CD4-positive, CD25-positive, alpha-beta regulatory T cell (primary cell): ENCODE measurements at places on chromosomes 4 and X.

- DNase-seq, result no peak
Observed at GRCh38 chr4:141159027-141159426, 25.8 kb upstream of the RNF150 start.

GRCh38 chr4:8915201-8916200 is 43.9 kb upstream of the HMX1 start:
- DNase-seq, result no peak

GRCh38 chrX:54177306-54177705 is 5.7 kb downstream of the FAM120C start:
- no peak for DNase-seq

DNA sequence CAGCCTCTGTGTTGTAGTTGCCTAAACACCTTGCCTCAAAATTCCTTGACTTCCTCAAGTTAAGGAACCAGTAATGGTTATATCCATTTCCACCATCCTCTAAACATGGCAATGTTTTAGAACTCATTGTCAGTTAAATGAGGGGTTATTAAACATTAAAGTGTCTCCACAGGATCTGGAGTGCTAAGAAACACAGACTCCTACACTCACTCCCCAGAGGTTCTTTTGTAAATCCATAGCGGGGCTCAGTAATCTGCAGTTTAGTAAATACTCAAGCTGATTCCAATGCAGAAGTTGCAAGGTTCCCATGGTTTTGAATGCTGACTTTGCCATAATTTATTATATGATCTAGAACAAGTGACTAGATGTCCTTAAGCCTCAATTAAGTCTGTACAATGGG is 245.5 kb downstream of the GPAT3 start:
- no peak for DNase-seq

DNA sequence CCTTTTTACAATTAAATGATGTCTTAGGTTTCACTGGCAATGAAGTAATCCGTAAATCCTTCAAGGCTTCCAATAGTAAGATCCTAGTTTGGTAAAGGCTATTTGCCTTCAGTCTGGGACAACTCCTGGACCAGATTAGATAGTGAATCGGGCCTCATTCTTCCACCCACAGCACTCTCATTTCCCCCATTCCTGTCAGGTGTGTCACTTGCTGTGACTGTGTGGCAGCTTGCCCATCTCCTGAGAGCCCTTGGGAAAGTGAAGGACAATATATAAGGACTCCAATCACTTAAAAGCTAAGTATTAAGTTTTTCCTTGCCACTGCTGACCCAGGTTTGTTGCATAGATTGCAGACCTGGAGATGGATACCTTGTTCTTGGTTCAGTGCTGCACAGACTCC is 3.3 kb upstream of the GASK1B start:
- DNase-seq, result no peak

DNA sequence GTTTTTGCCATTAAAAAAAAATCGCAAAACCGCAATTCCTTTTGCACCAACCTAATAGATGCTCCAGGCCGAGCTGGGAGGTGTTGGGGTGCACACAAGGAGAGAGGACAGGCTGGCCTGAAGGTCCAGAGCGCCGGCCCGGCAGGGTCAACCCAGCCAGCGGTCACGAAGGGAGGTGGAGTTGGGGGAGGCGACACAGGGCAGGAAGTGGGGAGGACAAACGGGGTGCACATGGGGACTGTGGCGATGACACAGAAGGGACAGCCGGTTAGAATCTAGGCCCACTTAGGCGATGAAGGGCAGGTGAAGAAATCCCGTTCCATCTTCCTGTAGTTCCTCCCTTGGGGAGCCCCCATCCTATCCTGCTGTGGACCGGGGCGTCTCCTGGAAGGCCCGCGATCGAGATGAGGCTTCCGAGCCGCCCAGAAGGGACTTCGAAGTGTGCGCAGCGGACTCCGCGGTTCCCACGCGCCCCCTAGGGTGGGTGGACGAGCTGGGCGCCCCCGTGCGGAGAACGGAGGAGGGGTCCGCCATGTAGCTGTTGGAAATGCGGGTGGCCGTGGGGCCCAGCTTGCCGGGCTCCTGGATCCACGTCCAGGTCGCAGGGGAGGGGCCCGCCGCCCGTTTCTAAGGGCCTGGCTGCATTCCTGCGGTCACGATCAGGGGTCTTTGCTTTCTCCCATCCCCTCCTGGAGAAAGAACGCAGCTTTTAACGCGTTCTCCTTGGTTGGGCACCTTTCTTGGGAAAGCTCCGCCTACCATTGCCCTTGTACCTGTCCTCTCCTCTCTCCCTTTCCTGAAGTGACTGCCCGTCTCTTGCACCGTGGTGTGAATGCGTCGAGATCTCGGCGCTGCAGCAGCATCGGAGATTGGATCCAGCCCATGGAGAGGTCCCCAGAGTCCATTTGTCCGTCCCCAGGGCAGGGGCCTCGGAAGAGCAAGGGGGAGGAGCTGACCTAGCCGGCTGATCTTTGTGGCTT is 17.0 kb upstream of the HPF1 start:
- peak; percentile 11 for DNase-seq

- DNase-seq, result no peak
Observed at GRCh38 chrX:44392767-44393166, 49.3 kb upstream of the EFHC2 start.

DNA sequence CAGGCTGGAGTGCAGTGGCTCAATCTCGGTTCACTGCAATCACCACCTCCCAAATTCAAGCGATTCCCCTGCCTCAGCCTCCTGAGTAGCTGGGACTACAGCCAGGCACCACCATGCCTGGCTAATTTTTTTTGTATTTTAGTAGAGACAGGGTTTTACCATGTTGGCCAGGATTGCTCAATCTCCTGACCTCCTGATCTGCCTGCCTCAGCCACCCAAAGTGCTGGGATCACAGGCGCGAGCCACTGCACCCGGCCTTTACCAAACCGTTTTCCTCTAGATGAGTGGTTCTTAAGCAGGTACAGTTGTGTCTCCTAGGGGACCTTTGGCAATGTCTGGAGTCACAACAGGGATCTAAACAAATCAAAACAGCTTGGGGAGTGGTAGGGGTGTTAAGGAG is 11.6 kb downstream of the AMELX start:
- DNase-seq, result no peak

DNA sequence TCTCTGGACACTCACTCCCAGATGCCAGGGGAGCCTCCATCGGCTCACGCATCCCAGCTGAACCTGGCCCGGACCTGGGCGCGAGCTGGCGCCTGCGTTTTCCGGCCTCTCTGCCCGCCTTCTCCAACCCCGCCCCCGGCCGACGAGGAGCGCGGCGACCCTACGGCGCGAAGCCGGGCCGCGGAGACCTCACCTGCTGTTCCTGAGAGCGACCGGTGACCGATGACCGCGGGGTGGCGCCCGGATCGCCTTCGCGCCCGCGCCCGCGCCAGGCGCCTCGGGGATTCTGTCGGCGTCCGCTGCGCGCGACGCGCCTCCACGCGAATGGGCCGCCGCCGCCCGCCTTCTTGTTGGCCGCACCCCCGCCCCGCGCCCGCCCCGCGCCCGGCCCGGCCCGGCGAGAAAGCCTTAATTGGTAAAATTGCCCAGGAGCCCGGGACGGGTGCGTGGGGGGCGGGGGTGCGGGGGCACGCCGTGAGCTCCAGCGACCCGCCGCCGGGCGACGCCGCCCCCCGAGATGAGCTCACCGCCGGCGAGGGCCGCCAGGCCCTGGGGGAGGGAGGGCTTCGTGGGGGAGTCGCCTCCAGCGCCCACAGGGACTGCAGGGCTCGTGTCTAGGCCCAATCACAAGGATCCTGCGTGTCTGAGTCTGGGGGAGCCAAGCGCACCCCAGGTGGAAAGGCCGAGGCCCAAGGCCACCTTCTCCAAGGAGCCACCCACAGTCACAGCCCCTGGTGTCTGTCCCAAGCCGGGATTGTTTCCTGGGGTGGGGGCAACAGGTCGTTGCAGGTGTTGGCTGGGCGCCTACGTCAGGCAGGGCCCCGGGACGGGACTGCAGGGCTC is at the start of gene FLNA:
Gene FLNA (minus strand): TSS at position 322 of the 843 bp plus-strand sequence. CDS start 3,389 bp downstream, outside the sequence.
- peak; percentile 34 for DNase-seq

- no peak for DNase-seq
Observed at GRCh38 chr4:139555705-139556070, 331 bp downstream of the SETD7 start.

DNA sequence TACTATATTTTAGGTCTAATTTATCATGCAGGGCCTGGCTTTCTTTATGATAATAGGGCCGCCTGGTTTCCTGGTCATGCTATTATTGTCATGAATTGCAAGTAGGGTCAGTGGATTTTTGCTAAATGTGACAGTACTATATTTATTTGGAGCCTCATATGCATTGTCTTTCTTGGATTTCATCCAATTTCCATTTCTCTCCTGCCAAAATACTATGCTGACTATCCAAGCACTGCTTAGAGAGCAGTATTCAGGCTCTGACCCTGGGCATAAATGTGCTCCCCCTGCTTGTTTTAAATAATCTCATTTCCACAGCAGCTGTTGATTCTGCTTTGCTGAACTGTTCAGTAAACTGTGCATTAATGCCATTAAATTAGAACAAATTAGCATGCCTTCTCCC is 269.3 kb downstream of the GPM6A start:
- no peak for DNase-seq

GRCh38 chr4:142312391-142312790 is 533.7 kb downstream of the INPP4B start:
- DNase-seq, result no peak

GRCh38 chr4:88705805-88706492 is 8.3 kb upstream of the NAP1L5 start:
- DNase-seq, result no peak

GRCh38 chr4:112894951-112895350 is 154.5 kb upstream of the ANK2 start:
- no peak for DNase-seq

- DNase-seq, result no peak
Observed at GRCh38 chr4:36163198-36163597, 81.1 kb downstream of the ARAP2 start.

- DNase-seq, result no peak
Observed at GRCh38 chr4:88411491-88412096, 32.9 kb downstream of the HERC6 start.

DNA sequence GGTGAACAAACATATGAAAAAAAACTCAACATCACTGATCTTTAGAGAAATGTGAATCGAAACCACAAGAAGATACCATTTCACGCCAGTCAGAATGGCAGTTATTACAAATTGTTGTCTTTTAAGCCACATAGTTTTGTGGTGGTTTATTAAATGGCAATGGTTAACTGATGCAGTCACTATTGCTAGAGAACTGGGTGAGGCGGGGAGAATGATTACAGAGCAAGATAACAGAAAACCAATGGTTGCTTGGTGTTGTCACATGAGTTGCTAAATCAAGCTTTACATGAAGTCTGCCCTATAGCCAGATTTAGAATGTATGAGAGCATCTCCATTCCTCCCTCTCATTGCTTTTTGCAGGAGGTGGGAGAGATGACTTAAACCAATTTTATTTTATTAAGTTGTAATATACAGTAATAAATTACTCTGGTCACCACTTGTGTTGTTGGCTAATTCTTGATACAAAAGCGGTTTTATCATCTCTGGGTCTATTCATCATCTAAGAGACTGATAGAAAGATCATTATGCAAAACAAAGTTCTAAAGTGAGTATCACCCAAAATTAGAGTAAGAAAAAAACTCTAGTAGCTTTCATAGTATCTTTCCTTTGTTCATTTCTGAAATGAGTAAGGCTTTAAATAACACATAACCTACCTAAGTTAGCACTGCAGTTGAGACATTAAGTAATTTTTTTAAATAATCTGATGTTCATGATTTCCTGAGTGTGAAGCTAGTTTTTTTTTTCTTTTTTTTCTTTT is 859.5 kb downstream of the STIM2 start:
- DNase-seq, result no peak

GRCh38 chrX:116238567-116239255 is 68.2 kb downstream of the AGTR2 start:
- no peak for DNase-seq

DNA sequence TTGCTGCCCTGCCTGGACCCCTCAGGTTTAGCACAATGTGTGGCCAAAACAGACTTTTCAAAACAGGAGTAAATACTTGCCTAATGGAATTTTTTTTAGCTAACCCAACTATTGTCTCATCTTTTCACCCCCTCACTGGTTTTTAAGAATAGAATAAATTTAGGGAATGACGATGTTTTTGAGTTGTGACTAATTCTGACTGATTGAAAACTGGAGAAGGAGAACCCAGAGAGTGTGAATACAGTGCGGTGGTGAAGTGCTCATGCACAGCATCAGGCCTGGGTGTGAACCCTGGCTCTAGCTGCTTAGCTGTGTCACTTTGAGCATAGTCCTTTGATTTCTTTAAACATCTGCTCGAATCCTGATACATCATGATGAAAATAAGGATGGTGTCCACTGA is 10.5 kb downstream of the ANTXR2 start:
- no peak for DNase-seq

DNA sequence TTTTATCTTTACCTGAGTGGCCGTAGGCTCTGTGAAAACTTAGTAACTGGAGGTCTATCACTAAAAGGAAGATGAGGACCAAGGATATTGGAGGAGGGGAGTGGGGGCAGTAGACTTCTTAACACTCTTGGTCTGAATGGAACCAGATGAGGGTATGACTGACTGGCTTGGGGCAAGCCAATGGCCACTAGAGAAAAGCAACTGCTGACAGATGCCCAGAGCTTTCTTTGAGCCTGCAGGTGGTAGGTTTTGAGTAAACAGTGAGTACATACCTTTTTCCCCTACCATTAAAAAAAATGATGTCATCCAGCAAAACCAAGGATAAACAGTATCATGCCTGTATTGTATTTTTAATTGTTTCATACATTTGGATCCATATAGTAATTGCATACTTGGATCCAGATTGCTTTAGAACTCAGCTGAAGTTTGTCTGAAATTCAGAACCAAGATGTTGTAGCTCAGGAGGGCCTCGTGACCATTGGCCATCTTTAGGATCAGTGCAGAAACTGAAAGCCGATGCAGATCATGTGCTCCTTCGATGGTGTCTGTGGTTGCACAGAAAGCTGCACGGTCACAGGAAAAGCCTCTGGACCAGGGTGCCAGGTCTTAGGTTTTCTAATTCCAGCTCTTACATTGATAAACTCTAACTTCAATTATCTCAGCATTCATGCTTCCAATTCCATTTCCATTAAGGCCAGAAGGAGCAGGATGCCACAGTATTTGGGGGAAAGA is 131.0 kb downstream of the PDGFRA start:
- DNase-seq, result no peak

DNA sequence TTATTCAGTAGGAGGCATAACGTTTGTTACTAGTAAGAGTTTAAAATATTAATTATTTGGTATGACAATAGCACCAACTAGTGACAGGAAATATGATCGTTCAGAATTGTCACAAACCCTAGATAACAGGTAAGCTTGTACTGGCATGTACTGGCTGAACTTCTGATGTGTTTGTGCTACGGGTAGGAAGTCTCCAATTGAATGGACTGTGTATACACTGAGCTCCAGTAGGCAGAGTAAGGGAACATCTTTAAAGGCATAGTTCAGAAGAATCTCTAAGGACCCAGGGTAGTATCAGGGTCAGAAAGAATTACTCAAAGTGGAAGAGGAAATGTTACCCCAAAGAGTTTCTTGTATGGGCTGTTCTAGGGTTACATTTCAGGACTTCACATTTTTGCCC is 230.4 kb downstream of the EDA2R start:
- DNase-seq, result peak; percentile 9

- no peak for DNase-seq
Observed at GRCh38 chrX:30881797-30882196, 7.3 kb downstream of the TAB3 start.
